RWPE2 (cell line): ENCODE measurements at places on chromosomes 12 and 14.
A peak's percentile ranks its signal among the peaks of the same experiment; 100 is the strongest.

DNA sequence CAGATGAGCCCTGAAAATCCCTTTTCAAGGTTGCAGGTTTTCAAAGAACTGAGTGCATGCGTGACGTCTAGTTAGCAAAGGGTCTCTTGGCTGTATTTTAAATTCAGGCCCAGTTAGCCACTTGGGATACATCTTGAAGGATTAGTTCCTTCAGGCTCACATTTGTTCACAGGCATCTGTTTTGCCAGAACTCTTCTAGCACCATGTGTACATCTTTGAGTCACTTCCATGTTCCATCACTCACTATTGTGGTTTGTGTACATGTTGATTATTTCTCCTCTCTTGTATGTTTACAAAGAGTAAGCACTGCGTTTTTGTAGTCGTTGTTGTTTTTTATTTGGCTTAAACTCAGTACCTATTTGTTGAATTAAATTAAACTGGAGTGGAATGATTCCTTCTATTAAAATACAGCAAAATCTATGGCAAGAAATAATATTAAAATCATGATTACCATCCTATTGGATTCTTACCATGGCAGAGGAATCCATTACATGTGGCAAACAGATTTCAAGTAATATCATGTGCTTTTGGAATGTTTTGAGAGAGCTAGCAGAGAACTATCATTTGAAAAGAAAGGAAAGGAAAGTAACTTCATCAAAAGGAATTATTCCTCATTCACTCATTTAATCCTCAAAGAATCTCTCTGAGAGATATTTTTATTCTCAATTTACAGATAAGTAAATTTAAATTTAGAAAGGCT is 438.9 kb upstream of the FAR2 start:
- H3K4me3 ChIP-seq: no peak overlapping the region
- H3K36me3 ChIP-seq: no peaks in the 10 kb centered on the region
- H3K27ac ChIP-seq: no peak overlapping the region
- no peaks in the 10 kb centered on the region for H3K27me3 ChIP-seq
- H3K4me1 ChIP-seq: no peaks in the 10 kb centered on the region

- no peak overlapping the region for H3K4me3 ChIP-seq
- H3K4me1 ChIP-seq: no peaks in the 10 kb centered on the region
- no peak for DNase-seq
- H3K36me3 ChIP-seq: no peaks in the 10 kb centered on the region
- no peaks in the 10 kb centered on the region for H3K27me3 ChIP-seq
- H3K27ac ChIP-seq: no peak overlapping the region
Measured at GRCh38 chr12:25970082-25970481, 11.6 kb downstream of the RASSF8 start.

DNA sequence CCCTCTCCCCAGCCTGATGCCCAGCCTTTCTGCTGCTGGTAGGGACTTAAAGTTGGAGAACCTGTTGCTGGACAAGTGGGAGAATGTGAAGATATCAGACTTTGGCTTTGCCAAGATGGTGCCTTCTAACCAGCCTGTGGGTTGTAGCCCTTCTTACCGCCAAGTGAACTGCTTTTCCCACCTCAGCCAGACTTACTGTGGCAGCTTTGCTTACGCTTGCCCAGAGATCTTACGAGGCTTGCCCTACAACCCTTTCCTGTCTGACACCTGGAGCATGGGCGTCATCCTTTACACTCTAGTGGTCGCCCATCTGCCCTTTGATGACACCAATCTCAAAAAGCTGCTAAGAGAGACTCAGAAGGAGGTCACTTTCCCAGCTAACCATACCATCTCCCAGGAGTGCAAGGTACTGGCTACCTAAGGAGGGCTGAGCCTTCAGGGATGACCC is 1.6 kb downstream of the TSSK4 start:
- H3K36me3 ChIP-seq: peaks cover 79% of the 10 kb centered on the region
- no peaks in the 10 kb centered on the region for H3K27me3 ChIP-seq
- no peaks in the 10 kb centered on the region for H3K4me1 ChIP-seq
- H3K4me3 ChIP-seq: no peak overlapping the region

DNA sequence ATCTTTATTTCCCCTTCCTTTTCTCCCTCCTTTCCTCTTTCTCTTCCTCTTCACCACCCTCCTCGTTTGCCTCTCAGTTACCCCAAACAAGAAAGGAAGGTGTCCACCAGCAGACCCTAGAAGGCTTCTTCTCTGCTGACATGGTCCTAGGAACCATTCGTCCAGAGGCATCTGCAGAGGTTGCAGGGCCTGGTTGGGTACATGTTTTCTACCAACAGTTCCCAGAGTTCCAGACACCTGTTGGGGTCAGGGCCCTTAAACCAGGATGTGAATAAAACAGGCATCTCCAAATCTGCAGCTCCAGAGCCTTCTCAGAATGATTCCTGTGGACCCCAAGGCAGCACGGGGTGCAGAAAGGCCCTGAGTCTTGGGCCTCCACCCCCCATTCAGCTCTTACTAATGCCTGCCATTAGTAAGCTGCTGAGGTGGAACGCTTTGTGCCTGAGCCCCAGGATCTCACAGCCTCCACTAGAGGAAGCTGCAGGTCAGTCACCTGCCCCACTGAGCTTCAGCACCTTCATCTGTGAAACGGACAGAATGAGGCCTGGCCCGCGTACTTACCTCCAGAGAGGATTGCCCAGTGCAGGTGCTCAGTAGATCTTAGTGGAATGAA is 130.4 kb downstream of the DICER1 start:
- no peaks in the 10 kb centered on the region for H3K36me3 ChIP-seq
- DNase-seq: no peak
- peaks cover 4% of the 10 kb centered on the region for H3K27me3 ChIP-seq
- no peak overlapping the region for H3K4me3 ChIP-seq
- H3K27ac ChIP-seq: no peak overlapping the region

DNA sequence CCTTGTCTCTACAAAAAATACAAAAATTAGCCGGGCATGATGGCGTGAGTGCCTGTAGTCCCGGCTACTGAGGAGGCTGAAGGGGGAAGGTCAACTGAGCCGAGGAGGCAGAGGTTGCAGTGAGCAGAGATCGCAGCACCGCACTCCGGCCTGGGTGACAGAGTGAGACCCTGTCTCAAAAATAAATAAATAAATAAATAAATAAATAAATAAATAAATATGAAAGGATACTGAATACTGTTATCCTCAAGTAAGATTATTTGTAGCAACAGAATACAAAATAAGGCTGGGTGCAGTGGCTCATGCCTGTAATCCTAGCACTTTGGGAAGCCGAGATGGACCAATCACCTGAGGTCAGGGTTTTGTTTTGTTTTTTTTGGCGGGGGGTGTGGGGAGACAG is 1.9 kb downstream of the RNF41 start:
- H3K27ac ChIP-seq: peak overlapping the region; percentile 81
- DNase-seq: no peak
- H3K4me1 ChIP-seq: peaks cover 3% of the 10 kb centered on the region
- H3K27me3 ChIP-seq: no peaks in the 10 kb centered on the region
- no peak overlapping the region for H3K4me3 ChIP-seq
